ENCODE measurements at places on chromosomes 7 and 10. TPM values are rescaled to one million over a fixed set of nuclear protein-coding genes. Genes with fewer than 3 reads are reported as not detected.

The CCDC3 gene
- total RNA-seq: 0.03 TPM

The CYP3A7 gene
- not detected for total RNA-seq

The SLC18A2 gene
- not detected for total RNA-seq

The IFIT5 gene
- total RNA-seq: 35.5 TPM

DNA sequence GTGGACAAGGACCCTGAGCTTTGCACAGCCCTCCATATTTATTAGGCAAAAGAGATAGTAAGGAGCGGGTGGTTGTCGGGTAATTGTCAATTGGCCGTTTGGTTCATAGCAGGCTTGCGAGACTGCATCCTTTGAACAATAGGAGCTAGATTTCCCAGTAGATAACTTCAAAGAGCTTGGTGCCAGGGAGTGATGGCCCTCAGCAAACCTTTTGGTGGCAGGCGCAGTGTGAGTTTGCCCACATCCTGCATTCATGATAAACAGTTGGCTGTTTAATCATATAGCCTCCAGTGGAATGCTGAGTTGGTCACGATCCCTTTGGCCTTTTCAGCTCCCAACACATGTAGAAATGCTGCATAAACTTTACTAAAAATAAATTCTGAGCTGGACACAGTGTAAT lies 156.9 kb downstream of the AKR1D1 start:
- DNase-seq: peak; percentile 84

- DNase-seq: no peak
Observed at GRCh38 chr7:13743226-13743625, 246.2 kb downstream of the ETV1 start.

- DNase-seq: no peak
Observed at GRCh38 chr7:52355053-52355452, 680.4 kb upstream of the POM121L12 start.

DNA sequence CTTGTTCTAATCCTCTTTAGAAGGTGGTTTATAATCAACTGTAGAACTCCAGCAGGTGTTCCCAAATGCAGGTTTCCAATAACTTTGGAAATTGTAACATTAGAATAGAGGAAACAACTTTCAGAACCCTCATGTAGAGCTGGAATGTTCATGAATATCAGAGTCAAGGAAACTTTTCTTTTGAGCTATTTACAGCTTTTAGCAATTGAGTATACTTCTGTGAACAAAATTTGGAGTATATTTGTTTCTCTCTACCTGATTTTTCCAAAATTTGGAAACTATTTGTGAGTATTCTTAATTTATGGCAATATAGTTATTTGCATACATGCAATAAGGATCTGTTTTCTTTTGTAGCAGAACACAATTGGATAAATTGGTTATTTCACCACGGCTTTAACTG lies 2.8 kb upstream of the CFAP43 start:
- no peak for DNase-seq

DNA sequence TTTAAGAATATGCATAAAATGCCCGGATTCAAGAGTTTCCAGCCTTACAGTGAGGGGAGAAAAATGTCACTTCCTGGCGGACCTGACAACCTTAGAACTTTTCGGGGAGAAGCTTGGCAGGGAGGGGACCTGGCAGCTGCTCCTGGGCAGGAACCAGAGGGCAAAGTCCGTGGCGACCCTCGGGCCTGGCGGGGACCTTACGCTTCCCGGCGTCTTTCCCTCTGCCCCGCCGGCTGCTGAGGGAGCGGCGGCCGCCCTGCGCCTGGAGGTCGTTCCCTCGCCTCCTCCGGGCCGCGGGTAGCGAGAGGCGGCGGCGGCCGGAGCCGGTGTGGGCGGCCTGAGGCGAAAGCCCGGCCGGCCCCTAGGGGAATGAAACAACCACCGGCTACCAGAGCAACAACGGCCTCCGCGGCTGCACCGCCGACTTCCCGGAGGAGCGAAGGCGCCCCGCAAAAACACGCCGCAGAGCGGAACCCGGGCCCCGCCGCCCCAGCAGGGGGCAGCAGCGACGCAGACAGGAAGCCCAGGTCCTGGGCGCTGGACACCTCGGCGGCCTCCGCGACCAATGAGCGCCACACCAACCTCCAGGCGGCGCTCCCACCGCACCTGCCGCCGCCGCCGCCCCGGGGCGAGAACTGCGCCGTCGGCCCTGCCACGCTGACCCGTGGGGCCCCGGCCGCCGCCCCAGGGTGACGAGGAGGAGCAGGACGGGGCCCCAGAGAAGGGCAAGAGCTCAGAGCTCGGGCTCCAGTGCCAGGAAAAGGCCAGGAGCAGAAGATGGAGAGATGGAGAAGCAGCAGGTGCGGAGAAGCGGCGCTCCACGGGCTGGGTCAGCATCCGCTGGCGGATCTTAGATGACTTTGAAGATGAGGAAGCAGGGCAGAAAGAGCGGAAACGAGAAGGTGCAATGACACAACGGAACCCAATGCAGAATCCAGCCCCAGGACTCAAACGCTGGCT lies 10.5 kb upstream of the ACSM6 start:
- DNase-seq: peak; percentile 74

DNA sequence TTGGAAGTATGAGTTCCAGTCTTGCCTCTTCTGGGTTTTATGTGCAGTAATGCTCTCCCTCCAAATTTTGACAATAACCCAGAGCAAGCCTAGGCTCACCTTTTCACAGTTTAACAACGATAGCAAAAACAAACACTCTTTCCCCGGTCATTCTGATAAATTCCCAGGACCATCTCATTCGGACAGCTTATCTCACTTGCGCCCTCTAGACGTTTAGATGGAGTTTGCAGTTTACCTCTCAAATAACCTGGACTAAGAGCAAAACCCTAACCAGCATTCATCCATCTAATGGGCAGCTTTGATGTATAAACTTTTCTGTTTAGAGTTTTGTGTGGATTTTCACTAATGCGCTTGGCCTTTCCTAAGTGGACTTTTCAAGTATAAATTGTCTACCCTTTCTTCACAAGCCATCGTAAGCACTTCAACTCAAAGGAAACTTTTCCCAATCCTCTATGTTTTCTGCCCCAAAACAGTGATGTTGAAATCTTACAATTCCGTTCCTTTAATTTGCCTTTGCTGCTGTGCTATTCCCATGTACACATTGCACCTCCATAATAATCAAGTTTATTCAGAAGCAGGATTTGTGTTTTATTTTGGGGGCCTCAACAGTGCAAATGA lies 114.9 kb downstream of the HDAC9 start:
- peak; percentile 45 for DNase-seq

GRCh38 chr10:32149252-32149955 lies 93.2 kb upstream of the KIF5B start:
- DNase-seq: peak; percentile 93

- no peak for DNase-seq
Observed at GRCh38 chr7:154853063-154853726, 149.7 kb downstream of the PAXIP1 start.

GRCh38 chr7:140196361-140197217 lies 19.8 kb upstream of the KDM7A start:
- DNase-seq: peak; percentile 27

All from A172 (cell line).